ENCODE measurements at places on chromosomes 16 and 17.
A peak's percentile ranks its signal among the peaks of the same experiment; 100 is the strongest.

DNA sequence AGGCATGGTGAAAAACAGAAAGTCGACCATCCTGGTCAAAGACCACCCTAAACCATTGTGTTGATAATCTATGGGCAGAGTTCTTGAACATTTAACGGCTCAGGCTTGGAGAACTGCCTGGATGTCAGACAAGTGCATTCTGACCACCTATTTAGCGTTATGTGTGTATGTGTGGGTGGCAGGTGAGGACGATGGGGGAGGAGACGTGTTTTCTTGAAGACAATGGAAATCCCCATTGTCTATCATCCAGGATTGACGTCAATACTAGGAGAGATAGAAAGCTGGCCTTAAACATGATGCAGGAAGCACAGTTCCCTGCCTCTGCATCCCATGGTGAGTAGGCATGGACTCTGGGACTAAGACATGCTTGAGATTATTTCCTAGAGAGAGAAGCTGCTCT lies 157.4 kb upstream of the MAF start:
- DNase-seq, result no peak

DNA sequence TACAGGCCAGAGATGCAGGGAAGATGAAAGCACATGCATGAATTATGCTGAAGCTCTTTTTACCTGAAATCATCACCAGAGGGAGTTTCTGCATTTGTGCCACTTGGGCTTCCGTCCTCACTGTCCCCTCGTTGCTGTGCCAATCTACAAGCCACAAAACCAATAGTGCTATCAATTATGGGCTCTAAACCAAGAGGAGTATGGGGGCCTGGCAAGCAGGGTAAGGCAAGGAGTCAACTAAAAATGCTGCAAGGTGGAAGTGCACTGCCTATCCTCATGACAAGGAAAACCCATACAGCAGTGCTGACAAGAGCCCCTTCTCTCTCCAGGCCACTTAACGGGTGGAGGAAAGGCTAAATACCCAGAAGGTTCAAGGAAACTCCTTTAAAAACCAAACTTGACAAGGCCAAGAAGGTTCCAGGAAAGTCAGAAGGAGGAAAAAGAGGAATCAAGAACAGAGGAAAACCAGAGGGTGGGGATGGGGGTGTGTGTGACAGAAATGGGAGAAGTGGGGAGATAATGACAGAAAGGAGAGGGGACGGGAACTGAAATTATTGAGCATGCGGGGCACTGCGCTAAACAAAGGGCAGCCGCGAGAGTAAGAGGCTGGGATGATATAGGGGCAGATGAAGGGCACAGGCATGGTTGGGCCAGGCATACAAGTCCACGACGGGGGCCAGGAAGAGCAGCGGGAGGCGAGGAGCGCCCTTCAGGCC lies 674 bp downstream of the C17orf75 start:
- no peak for DNase-seq

DNA sequence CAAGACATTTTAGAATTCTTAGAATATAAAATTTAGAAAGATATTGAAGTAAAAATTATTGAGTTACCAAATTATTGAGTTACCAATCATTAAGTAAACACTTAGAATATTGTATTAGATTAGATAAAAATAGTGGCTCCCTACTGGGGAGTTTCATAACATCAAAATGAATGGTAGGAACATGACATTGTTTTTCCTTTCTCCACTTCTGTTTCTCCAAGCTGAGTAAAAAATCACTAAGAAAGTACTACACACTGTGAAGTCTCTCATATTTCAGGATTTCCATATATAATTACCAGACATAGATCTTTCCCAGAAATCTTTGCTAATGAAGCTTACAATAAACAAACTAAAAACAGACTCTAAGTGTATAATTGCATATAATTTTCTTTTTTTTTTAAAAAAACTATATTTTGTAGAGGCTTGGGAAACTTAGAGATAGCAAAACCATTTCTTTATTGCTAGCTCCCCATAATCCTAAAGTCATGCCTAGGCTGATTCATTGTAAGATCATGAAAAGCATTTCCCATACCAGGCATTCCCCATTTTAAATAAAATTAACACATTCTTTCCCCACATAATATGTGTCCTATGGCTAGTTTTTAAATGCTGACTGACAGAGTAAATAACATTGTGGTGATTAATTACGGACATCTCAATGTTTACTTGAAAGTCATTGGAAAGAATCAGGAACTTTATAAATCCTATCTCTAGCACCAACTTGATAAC lies 1408.7 kb upstream of the GOT2 start:
- DNase-seq, result no peak

DNA sequence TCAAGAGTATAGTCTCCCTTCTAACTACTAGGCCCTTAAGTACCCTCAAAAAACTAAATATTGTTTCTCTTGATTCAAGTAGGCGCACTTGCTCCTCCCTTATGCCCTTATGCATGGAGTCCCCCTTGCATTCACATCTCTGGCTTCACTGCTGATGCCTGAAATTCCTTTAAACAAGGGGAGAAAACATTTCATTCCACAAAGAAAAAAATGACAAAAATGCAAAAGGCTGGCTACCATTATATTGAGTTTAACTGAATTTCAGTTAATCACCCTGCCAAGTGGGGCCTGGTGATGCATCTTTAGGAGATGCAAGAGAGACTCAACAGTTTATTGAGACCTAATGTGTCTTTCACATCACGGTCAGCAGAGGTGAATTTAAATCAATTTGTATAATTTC lies 35.6 kb downstream of the CRLF3 start:
- no peak for DNase-seq

- no peak for DNase-seq
Measured at GRCh38 chr17:42522798-42523278, 13.2 kb upstream of the NAGLU start.

GRCh38 chr17:79341222-79341780 lies 266.7 kb downstream of the ENGASE start:
- DNase-seq, result no peak

DNA sequence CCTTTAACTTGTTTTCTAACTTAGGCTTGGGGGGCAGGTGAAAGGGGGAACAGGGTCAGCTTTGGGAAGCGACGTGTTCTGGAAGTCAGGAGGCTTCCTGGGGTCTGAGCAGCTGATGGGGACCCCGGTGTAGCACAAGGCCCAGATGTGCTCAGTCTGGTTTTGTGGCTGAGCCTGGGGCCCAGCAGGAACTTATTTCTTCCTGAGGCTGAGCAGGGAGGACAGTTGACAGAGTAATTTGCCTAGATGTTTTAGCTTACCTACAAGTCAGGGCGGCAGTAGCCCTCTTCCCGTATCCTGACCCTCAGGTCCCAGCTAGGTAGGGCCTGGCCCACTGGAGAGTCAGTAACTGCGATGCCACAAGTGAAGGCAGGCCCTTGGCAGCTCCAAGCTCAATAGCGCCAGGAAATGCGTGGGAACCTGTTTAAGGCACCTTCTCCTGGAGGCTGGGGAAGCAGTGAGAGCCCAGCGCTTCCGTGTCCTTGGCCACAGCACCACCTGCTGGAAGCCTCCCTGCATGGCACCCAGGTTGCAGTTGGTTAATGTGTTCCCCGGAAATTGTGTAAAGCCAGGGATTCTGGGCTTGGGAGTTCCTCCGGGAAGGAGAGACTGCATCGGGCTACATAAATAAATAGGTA lies 5.2 kb downstream of the CCR7 start:
- DNase-seq, result peak; percentile 92

- DNase-seq, result no peak
Measured at GRCh38 chr17:37494401-37494831, 4.7 kb downstream of the DUSP14 start.

DNA sequence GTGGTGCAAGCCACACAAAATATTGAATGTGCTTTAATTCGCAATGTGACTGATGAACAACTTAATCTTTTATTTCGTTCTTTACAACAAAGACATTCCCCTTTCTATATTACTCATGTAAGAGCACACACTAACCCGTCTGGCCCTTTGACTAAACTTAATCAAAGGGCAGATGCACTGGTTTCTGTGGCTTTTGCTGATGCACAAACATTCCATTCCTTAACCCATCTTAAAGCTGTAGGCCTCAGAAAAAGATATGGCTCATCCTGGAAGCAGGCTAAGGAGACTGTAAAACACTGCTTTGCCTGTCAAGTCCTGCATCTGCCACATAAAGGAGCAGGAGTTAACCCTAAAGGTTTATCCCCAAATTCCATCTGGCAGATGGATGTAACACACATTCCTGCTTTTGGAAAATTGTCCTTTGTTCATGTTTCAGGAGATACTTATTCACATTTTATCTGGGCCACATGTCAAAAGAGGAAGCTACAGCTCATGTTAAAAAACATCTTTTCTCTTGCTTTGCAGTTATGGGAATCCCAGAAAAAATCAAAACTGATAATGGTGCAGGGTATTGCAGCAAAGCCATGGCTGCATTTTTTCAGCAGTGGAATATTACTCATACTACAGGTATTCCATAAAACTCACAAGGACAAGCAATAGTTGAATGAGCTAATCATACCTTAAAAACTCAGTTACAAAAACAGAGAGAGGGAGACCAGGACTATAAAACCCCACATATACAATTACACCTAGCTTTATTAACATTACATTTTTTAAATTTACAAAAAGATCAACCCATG lies 137.2 kb downstream of the AHSP start:
- no peak for DNase-seq

DNA sequence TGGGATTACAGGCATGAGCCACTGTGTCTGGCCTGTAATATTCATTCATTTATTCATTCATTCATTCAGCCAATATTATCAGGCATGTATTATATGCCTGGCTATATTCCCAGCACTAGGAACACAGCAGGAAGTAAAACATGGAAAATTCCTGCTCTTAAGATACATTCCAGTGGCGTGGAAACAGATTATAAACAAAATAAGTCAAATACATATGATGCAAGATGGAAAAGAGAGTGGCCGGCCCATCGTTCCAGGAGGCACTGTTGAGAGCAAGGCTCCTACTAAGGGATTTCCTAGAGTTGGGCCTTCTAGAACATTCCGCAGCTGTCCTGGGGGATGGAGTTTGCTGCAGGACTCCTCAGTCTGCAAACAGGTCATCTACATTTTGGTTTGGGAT lies 17.7 kb downstream of the ADCY9 start:
- no peak for DNase-seq

GRCh38 chr16:49855822-49856671 lies at the start of gene ZNF423:
ZNF423 (minus strand) TSS chr16:49856112; CDS start chr16:49855774, 338 bp downstream.
- no peak for DNase-seq

DNA sequence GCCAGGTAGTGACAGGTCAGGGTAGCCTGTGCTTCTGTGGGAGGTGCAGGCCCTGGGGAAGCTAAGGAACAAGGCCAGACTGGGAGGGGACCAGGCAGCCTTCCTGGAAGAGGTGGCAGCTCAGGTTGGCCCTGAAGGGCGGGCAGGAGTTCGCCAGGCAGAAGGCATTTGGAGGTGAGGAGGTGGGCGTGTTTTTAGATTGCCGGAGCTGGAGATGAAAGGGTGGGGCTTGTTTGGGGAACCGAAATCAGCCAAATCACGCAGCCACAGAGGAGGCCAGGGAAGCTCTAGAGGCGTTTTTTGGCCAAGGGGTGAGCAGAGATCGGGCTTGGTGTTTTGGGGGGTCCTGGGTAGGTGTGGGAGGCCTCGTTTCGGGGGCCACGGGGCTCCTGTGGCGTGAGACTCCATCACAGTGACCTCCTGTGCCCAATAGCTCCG lies 7.6 kb downstream of the ADCY7 start:
- no peak for DNase-seq

- DNase-seq, result no peak
Measured at GRCh38 chr16:3915426-3916260, 35.1 kb upstream of the CREBBP start.

GRCh38 chr16:87052506-87052905 lies 264.7 kb downstream of the C16orf95 start:
- no peak for DNase-seq

DNA sequence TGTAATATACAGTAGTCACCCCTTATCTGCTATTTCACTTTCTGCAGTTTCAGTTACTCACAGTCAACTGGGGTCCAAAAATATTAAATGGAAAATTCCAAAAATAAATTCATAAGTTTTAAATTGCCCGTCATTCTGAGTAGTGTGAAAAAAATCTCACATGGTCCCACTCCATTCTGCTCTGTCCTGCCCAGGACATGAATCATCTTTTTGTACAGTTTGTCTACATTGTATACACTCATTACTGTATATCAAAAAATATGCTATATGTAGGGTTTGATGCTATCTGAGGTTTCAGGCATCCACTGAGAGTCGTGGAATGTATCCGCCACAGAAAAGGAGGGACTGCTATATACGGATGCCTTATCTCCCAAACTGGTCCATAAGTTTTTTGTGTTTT lies 16.0 kb upstream of the APPBP2 start:
- DNase-seq, result no peak

Measured in type B pancreatic cell (in vitro differentiated cells).